ENCODE measurements at places on chromosomes 3 and 15.

DNA sequence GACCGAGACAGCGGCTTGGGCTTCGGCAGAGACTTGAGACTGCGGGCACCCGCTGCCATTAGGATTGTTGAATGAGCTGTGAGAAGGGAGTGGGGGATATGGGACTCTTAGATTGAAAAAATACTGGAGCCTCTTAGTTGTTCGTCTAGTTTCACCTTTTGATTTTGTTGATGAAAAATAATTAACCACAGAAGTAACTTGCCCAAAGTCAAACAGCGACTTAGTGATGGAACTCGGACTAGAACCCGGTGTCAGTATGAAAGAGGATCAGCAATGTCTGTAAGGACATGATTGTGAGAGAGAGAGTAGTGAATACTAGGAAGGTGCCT lies 510 bp upstream of the GOLGB1 start:
- DNase-seq = no peak

DNA sequence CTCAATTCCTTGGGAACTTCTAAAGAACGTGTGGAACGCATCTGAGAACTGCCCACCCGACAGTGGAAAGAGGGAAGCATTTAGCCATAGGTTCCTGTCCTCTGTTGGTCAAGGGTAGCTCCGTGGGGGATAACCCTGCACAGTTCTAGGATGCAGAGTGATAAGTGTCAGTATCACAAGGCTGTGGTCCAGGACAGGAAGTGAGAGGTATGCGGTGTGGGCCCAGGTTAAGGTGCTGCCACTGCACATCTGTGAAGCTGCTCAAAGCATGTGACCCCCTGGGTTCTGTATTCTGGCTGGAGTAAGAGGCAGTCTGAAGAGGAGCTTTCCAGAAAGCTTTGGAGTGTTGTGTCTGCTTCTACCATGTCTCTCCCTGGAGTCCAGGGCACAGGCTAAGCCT lies 51.7 kb upstream of the HES1 start:
- peak; percentile 54 for DNase-seq

DNA sequence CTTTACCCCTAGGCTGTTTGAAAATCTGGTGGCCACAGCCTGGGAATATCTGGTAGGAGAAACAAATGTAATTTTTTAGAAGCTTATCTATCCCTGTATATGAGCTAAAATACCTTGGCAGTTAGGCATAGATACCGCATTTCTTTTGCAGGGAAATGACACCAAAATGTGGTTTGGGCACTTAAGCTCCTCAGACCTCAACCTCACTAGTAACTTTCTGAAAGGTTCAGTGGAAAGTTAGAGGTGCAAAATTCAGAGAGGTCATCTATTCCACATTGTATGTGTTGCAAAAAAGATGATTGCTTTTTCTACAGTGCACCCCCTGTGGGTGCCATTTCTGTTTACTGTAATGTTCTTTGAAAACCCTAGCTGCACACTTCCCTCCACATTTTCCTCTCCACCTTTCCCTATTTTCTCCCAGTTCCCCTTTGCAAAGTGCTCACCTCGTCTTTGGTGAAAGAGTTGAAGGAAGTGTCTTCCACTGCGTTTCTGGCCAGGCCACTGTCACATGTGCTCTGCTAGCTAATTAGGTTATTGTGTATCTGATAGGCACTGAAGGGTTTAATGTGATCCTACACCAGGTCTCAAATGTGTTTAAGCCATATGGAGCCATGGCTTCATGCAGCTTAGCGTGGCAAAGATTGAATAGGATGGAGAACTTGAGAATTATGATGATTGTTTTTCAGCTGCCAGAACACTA lies 1.3 kb downstream of the SACM1L start:
- no peak for DNase-seq

DNA sequence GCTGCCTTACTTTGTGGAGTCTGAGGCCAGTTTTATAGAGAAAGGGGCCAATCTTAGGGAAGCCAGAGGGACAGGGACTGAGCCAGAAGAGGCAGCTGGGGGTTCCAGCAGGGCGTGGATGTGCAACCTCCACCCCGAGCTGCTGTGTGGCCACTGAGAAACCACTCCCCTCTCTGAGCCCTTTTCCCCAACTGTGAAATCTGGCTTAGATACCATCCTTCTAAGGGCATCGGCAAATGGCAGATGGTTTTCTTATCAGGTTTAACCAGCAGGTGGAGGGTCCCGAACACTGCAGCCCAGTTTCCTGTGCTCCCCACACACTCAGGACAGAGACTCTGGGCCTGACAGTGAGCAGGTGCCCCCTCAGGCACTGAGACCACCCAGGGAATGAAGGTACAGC lies 55.8 kb upstream of the SLC6A6 start:
- no peak for DNase-seq

DNA sequence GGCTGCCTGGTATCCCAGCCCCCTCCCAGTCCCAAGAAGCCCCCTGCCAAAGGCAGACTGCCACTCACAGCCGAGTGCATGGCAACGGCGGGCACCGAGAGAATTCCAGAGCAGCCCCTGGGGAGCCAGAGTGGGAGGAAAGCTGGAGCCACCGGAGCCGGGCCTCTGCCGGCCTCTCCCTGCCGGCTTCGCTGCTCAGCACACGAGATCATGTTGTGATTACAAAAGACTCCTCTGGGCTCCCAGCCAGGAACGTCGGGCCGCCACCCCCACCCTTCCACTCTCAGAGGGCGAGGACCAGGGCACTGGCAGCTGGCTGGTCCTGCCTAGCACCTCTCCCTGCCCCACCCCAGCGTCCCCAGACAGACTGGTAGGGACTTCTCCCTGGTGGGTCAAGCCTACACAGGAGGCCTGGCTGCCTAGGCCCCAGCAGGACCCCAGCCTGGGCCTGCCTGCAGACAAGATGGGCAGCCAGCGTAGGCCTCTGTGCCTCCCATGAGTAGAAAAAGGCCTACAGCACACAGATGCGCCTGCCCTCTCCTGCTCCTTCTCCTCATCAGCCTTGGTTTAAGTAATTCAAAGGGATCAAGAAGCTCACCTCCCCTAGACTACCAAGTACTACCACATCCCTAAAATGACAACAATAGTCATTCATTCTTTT lies at the start of gene CCDC9B:
Gene CCDC9B, minus strand, starts transcription at position 200 of the 661 bp plus-strand sequence. Its CDS starts 120 bp downstream, at position 80.
- no peak for DNase-seq

DNA sequence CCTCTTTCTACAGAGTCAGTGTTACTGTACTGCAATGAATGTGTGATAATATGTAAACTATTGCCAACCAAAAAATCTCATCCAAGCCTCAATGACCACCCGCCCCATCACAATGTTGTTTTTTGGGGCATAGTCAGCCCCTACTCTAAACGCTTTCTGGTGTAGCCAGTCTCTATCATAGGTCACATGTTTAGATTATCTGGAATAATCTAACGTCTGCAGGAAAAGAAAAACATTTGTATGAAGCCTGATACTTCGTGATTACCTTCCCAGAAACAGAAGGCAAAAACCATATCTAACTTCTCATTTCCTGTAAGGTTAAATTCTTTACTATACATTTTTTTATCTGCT lies 1331.8 kb upstream of the GBE1 start:
- no peak for DNase-seq

GRCh38 chr3:36894914-36895313 lies 49.9 kb downstream of the TRANK1 start:
- peak; percentile 30 for DNase-seq

- DNase-seq = no peak
Observed at GRCh38 chr15:27956285-27956684, 142.8 kb downstream of the OCA2 start.

DNA sequence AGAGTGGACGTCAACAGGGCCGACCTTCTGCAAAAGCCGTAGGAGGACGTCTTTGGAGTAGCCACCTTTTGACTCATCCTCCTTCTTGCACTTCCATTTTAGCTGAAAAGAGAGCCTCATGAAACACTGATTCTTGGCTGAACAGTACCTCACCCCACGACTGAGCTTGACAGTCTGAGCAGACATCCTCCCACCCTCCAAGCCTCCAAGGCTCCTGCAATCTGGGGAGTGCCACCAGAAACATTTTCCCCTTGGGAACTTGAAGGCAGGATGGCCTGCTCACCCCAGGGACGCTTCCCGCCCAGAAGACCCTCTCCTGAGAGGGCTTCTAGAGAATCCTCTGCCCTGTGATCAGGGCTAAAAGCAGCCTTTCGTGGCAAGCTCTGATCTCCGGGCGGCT lies 5.2 kb downstream of the C15orf62 start:
- no peak for DNase-seq

GRCh38 chr15:39358441-39359041 lies 222.3 kb upstream of the THBS1 start:
- no peak for DNase-seq

GRCh38 chr3:105869861-105870755 lies 1.3 kb upstream of the CBLB start:
- DNase-seq = no peak

- peak; percentile 47 for DNase-seq
Observed at GRCh38 chr3:101976473-101976872, 127.2 kb downstream of the NFKBIZ start.

GRCh38 chr3:55500555-55501330 lies 13.6 kb upstream of the WNT5A start:
- no peak for DNase-seq

DNA sequence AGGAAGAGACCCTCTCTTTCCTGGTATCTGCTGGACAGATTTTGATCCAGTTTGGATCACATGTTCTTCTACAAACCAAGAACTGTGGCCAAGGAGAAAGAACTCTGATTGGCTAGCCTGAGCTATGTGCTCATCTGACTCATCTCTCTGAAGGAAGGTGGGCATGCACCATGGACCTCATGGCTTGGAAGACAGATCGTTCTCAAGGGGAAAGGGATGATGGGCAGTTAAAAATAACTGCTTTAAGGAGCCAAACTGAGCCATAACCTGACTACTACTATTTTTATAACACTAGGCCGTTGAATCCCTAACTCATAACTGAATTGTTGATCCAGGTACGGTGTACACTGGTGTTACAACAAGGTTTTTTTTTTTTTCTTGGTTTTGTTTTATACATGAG lies 112.4 kb downstream of the B3GALNT1 start:
- DNase-seq = no peak

DNA sequence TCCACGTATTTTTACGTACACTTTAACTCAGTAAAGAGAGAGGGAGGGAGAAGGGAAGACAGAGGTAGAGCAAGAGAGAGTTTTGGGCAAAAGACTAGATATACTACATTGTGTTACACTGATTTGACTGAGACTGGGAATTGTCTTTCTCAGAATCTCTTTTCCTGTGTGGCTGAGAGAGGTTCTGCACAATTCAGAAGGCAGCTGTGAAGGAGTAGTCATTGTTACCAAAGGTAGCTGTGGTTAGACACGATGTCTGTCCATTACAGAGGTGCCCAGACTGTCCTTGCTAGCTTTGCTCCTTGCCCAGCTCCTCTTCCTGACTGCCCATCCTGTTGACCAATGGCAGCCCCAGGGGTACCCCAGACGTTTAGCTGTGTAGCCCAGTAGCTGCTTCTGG lies 577.5 kb upstream of the CBLB start:
- DNase-seq = no peak

Data from GM20000 (cell line).